ENCODE measurements at places on chromosomes 13 and 19.

GRCh38 chr19:46862974-46863632 lies 2.3 kb downstream of the ARHGAP35 start:
- DNase-seq, result peak; percentile 58

DNA sequence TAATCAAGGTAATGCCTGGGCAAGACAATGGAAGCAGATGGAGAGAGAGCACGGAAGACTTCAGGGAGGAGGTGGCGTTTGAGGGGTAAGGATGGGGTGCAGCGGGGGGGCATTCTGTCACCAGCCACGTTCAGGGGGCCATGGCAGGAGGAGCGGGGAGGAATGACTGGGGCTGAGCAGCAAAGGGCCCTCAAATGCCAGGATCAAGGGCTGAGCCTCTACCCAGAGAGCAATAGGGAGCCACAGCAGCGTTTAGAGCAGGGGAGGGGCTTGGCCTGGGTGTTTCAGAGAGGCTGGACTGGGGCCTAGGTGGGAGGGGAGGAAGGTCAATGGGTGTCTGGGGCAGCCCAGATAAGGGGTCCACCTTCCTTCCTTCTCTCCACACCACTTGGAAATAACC lies 44.3 kb downstream of the CELF5 start:
- DNase-seq, result no peak

DNA sequence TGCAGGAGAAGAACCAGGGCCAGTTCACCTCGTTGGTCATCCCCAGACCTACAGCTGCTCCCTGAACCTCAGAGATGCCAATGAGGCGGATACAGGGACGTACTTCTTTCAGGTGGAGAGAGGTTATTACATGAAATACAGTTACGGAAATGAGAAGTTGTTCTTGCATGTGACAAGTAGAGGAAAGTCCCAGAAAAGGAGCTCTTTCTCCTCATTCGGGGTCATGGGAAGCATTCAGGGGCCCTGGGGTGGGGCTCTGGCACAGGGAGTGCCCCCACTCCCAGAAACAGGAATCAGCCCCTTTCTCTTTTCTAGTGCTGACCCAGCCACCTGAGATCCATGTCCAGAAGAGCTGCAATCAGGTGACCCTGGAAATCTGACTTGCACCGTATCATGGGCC lies 4.5 kb upstream of the SIGLEC9 start:
- DNase-seq, result no peak

GRCh38 chr13:99575376-99576120 lies 74.3 kb downstream of the TM9SF2 start:
- DNase-seq, result no peak

- no peak for DNase-seq
Measured at GRCh38 chr19:30263830-30264381, 108.3 kb upstream of the ZNF536 start.

- DNase-seq, result no peak
Measured at GRCh38 chr13:111929036-111929616, 137.8 kb upstream of the SOX1 start.

Data from hematopoietic multipotent progenitor cell treated with erythropoietin and hydrocortisone succinate and interleukin-3 and kit ligand, for 6 days (in vitro differentiated cells).